WERI-Rb-1 (cell line): ENCODE measurements at places on chromosomes 6 and 20.

- no peak for DNase-seq
Measured at GRCh38 chr20:58372806-58373205, 16.2 kb upstream of the VAPB start.

- DNase-seq = no peak
Measured at GRCh38 chr20:49399329-49399728, 83.1 kb downstream of the KCNB1 start.

- DNase-seq = no peak
Measured at GRCh38 chr20:58722877-58723627, 30.5 kb downstream of the NPEPL1 start.

DNA sequence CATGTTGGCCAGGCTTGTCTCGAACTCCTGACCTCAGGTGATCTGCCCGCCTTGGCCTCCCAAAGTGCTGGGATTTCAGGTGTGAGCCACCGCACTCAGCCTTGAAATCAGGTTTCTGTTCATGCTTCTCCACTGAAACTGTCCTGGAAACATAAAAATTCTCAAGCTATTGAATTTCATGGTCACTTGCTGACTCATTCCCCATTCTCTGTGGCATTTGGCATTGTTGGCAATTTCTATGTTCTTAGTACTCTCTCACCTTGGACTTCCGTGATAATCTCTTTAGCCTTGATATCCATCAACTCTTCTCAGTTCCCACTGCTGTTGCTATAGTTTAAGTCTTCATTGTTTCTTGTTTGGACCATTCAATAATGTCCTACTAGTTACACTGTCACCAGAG is 6.2 kb downstream of the SEL1L2 start:
- DNase-seq = no peak

- no peak for DNase-seq
Measured at GRCh38 chr20:52614051-52614863, 357.9 kb upstream of the TSHZ2 start.

DNA sequence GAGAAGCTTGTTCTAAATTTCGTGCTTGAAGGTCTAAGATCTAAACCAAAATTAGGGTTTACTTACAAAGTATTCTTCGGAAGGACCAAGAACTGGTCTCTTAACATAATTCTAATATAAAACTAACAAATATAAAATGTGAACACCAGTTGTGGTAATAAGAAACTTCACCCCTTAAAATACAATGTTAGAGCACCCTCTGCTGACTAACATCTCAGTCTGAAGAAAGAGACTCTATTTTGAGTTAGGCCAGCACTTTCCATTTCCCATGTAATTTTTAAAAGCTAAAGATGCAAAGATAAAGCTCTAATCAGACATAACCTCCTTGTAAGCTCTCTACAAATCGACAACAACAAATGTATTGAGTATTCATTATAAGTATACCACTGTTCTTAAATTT is 24.6 kb downstream of the ATG5 start:
- DNase-seq = no peak

DNA sequence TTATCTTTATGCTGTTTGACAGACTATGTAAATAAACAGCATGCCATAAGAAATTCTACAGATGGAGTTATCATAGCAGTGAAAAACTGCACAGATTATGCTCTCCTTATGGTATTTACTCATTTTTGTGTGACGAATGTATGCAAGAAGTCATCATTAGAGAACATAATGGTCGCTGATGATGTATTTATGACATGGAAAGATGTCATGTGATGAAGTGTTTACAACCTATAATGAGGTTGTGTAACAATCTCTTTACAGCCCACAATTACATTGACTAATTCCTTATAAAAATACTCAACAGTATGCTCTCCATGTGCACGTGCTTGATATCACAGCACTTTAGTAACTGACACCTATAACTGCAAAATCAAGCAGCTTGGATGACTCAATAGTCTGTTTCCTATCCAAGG is 192.4 kb downstream of the BMP2 start:
- no peak for DNase-seq

GRCh38 chr6:39923394-39923793 is 10.9 kb downstream of the MOCS1 start:
- DNase-seq = no peak

DNA sequence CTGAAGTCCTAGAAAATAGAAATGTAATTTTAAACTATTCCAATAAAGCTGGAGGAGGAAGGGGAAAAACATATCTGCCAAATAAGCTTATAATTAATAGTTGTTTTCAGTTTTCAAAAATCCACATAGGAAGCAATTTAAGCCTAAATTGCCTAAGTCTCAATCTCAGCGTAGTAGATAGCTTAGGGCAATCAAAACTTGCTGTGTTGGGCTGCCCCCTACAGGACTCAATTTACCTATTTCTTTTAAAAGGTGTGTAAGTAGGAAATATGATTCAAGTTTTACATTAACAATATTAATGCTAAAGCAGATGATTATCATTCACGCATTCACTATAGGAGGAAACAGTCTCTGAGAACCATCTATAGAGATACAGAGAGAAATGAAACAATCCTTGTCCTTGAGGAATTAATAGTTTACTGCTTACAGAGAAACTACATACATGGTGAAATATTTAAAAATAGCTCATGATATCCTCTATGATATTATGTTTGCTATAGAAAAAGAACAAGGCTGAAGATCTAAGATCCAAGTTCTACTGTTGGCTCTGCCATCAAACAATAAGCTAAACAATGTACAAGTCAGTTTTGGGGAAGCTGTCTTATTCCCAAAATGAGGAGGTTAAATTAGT is 102.1 kb downstream of the ATG5 start:
- peak; percentile 53 for DNase-seq

DNA sequence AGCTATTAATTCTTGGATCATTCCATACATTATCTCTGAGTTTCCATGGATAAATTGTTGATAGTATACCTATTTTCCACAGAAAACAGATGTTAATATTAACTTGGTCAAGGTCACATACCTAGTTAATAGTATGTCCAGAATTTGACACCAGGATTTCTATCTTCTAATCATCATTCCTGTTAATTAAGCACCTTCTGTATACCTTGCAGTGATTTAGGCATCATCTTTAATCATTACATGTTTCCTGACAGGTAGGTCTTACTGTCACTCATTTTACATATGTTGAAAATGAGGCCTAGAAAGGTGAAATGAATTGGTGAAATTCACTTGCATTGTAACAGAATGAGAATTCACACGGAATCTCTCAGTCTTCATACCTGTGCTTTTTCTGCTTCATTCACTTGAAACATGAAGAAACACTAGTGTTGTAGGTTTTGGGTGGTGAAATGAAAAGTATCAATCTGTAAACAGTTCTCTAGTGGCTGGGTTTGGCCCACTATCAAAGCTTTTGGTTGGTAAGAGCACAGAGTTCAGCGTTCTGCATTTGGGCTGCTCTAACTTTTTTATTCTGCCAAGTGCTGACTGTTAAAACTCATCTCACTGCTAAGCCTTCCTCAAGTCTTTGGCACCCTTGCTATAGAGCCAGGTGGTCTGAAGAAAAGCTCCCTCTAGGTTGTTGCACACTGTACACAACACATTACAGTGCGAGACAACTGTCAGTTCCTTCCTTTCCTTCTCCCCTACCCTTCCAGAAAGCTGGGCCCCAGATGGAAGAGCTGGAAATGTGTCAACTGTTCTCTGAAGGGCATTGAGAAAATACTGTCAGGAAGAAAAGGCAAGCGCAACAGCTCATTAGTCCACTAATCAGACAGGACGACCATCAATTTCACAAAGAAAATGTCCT is 57.8 kb upstream of the C20orf144 start:
- no peak for DNase-seq

DNA sequence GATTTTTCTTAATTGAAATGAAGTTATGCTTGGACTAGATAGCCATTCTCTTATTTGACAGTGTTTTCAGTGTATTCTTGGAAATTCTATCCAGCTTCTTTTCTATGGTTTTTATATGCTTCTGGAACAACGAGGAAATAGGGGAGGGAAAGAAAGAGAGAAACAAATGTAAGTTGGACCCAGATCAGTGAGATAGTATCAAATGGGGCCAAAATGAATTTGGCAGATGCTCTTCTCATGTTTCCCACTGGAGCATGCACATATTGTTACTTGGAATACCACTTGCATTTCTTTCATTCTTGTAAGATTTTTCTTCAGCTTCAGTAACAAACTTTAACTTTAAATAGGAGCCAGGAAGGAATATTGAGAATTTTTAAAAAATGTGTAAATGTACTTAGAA is 312.3 kb downstream of the PRL start:
- no peak for DNase-seq

- DNase-seq = peak; percentile 83
Measured at GRCh38 chr6:52595796-52596130, 18.9 kb upstream of the TRAM2 start.

DNA sequence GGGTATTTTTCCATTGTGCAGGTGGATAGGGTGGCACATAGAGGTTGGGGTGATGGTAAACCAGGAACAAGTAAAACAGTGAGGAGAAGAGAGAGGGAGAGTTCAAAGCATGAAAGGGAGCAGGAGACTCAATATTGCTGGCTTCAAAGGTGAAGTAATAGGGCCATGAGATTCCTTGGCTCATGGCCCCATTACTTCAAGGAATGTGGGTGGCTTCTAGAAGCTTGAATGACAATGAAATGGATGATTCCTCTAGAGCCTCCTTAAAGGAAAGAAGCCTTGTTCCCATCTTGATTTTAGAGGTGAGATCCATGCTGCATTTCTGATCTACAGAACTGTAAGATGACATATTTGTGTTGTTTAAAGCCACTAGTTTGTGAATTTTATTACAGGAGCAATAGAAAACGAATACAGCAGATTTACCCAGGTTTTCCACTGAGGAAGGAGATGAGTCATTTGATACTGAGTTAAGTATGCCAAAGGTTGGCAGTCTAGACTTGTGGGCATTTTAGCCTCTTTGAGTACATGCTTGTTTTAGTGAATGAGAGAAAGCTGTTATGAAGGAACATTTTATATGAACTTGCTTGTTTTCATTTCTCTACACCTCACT is 110.4 kb downstream of the PLCB4 start:
- no peak for DNase-seq

GRCh38 chr6:150720774-150721233 is 121.1 kb downstream of the PLEKHG1 start:
- DNase-seq = no peak

GRCh38 chr6:44230034-44230675 is 6.8 kb downstream of the SLC29A1 start:
- DNase-seq = no peak

- DNase-seq = no peak
Measured at GRCh38 chr6:19327241-19327640, 509.9 kb upstream of the ID4 start.

DNA sequence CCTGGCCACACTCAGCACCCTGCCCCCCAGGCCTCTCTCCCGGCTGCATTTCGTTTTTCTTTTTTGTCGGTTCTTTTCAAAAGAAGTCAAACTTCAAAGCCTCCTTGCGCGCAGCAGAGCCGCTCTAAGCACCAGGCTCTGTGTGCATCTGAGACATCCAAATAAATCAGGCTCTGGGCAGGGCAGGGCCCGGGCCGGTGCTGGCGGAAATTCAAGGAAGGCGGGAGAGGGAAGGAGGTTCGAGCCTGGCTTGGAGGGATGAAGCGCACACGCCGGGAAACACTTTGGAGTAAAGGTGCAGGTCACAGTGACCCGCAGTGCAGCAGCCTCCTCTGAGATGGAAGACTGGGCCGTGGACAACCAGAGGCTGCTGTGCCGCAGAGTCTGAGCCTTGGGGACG is 5.8 kb downstream of the GATA5 start:
- DNase-seq = no peak

GRCh38 chr6:83860359-83860755 is 868 bp downstream of the CYB5R4 start:
- no peak for DNase-seq

- DNase-seq = no peak
Measured at GRCh38 chr6:27076116-27076515, 171.4 kb upstream of the PRSS16 start.

- DNase-seq = no peak
Measured at GRCh38 chr20:47818996-47819609, 33.8 kb upstream of the SULF2 start.

DNA sequence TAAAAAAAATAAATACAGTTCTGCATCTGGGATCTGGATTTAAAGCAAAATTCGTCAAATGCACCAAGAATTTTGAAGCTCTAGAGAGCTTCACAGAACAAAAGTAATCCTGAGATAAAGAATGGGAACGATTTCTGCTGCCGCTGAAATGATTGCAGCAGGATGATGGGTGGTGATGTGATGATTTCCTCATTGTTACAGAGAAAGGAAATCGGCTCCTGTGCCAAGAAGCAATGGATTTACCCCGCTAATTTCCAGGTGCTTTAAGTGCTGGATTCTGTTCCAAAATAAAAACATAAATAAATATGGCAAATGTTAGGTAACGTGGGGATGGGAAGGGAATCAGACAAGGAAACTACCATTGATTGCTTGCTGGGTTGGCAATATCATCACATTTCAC is 1067.9 kb upstream of the MAP3K7 start:
- DNase-seq = no peak

DNA sequence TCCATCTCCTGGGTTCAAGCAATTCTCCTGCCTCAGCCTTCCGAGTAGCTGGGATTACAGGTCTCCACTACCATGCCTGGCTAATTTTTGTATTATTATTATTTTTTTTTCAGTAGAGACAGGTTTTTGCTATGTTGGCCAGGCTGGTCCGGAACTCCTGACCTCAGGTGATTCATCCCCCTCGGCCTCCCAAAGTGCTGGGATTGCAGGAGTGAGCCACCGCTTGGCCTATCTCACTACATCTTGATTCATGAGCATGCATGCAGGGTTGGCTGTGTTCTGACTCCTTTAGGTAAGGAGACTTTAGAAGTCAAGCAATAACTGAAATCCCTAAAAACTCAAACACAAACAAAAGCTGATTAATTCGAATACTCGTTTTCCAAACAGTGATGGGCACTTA is 80.9 kb downstream of the GJA1 start:
- no peak for DNase-seq

DNA sequence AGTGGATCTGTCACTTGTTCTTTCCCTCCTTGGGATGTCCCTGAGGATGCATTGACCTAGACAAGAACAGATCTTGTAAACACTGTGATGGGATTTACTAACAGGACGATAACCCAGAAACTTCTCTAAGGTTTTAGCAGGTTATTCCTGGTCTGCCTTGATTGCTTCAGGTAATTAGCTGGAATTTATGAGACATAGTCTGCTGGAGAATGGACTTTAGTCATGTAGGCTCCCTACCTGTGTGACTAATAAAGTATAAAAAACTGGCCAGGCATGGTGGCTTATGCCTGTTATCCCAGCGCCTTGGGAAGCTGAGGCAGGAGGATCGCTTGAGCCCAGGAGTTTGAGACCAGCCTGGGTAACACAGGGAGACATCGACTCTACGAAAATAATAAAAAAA is 96.1 kb downstream of the PAK5 start:
- no peak for DNase-seq

DNA sequence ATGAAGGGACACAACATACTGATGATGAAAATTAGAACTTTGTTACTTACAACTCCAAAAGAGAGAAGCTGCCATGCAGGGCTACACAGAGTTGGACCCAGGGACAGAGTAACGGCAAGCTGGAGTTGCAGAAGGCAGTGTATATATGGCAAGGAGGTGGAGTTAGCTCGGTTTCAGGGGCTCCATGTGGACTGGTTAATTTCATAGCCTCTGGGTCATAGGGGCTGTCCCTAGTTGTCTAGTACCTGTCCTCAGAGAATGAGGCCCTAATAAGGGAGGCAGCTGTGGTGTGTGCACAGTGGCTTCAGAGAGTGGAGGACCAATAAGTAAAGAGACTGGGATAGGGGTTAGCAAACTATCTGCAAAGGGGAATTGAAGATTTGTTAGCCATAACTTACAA is 7.9 kb upstream of the ZSCAN12 start:
- DNase-seq = no peak

GRCh38 chr20:50193199-50193835 is 2.7 kb downstream of the CEBPB start:
- DNase-seq = no peak

GRCh38 chr20:2163757-2164156 is 62.1 kb downstream of the STK35 start:
- DNase-seq = no peak
